ENCODE measurements at places on chromosomes 16 and 17.

DNA sequence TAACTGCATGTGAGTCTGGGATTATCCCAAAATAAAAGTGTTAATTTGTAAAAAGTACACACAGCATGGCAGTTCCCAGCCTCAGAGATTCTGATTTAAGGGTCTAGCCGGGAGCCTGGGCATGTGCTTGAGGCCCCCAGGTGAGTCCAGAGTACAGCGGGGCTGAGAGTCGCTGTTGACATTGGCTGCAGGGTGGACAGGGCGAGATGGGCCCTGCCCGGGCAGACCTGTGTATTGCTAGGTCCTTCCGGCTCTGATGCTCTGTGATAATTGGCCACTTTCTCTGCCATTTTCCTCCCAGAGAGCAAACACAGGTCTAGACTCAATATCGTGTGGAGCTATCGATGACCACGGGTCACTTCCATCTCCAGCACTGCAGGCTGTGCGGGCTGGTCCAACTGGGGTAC, 73.6 kb downstream of the ABCC6 start:
- DNase-seq: no peak

DNA sequence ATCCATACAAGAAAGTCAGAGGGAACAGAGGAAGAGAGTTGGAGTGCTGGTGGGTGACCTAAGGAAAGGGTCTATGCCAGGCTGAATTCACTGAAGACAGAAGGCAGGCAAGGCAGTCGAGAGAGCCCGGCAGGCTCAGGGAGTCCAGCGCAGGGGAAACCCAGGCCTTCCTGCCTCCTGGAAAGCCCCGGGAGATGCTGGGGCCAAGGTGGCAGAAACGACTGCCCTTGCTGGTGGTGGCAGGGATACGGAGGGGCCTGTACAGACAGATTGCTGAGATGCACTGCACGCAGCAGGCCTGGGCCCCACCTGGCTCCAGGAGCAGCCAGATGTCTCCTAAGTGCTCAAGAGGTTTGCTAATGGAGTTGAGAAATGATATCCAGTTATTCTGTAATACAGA, 59.8 kb downstream of the GTF3C1 start:
- no peak for DNase-seq

DNA sequence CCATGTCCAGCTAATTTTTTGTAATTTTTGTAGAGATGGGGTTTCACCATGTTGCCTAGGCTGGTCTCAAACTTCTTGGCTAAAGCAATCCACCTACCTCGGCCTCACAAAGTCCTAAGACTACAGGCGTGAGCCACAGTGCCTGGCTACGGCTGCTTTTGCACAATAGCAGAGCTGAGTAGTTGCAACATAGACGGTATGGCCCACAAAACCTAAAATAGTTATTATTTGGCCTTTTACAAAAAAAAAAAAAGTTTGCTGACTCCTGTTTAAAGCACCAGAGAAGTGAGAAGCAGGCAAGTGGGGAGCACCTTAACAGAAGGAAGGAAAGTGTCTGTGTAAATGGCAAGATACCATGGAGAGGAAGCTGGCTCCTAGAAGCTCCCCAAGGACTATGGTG, 5.3 kb upstream of the HSF5 start:
- DNase-seq: no peak

DNA sequence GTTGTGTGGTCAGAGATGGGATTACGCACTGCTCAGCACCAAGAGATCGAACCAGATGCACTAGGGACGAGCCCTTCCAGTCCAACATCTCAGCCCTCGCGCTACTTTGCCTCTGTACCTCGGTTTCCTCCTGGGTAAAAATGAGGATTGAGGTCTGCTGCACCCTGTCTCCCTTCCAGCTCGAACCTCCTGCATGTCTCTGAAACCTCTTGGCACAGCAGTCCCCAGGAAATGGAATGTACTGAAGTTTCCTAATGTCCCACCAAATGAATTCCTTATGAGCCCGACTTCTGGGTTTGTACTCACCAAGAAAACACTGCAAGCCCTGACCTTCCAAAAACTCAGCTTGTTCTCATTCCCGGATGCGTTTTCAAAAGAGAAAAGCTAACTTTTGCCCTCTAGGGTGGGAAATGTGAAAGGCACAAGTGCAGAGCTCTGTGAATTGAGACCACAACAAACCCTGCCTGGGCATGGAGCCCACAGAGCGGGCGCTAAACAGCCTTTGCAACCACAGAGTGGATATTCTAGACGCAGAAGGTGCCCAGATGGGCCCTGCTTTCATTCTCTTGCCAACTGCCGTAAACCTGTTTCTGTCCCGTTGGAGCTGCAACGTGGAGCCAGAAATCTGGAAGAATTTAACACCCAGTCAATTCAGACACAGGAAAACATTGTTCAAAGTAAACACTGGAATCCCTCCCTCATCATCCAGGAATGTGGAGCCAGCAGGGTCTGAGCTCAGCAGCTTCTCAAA, 10.3 kb downstream of the CDRT4 start:
- DNase-seq: peak; percentile 78

DNA sequence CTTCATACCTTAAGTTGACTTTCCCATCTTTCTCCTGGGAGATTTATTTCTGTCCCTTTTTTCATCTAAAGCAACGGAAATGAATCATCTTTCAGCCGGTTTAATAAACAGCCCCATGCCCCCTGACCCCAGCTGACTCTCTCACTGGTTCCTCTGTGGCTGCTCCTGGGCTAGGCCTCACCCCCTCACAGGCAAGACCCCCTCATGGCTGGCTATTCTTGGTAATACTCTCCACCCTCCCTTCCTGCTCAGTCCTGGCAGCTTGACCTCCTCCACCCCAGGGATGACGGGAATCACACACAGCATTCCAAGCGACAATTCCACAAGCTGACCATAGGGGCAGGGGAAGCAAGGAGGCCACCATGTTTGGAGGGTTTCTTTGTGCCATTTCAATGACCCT, 1.5 kb upstream of the ADAP2 start:
- no peak for DNase-seq

DNA sequence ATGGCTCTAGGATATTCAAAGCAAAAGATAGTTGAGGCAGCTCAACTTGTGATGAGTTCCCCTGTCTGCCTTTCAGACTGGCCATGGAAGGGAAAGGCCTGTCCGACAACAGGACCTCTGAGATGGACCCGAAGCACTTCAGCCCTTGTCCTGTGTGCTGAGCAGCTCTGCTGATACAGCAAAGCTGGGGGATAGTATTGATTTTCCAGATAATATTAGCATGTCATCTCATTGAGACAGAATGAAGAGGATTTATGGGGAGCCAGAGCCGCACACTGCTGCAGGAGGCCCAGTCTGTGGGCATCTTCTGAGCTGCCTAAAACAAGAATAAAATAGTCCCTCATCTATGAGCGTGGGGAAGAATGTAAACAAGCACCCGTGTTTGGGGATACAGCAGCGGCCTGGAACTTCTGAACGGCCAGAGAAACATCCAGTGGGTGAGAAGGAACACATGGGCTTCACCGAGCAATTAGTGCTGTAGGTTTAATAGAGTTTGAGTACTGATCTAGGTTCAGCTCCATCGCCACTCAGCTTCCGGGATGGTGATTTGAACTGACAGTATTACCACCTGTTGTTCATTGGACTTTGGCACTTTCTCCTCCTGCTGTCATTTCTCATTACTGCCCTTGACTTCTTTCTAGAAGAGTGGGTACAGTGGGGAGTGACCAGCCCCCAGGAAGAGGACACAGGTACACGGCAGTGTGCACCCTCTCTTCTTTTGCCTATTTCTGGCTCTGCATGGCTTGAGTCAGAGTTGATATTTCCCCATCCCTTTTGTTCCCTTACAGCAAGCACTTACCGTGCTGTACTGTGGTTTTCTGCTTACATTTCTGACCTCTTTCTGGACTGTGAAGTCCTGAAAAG, 96.5 kb upstream of the TBX2 start:
- DNase-seq: no peak

DNA sequence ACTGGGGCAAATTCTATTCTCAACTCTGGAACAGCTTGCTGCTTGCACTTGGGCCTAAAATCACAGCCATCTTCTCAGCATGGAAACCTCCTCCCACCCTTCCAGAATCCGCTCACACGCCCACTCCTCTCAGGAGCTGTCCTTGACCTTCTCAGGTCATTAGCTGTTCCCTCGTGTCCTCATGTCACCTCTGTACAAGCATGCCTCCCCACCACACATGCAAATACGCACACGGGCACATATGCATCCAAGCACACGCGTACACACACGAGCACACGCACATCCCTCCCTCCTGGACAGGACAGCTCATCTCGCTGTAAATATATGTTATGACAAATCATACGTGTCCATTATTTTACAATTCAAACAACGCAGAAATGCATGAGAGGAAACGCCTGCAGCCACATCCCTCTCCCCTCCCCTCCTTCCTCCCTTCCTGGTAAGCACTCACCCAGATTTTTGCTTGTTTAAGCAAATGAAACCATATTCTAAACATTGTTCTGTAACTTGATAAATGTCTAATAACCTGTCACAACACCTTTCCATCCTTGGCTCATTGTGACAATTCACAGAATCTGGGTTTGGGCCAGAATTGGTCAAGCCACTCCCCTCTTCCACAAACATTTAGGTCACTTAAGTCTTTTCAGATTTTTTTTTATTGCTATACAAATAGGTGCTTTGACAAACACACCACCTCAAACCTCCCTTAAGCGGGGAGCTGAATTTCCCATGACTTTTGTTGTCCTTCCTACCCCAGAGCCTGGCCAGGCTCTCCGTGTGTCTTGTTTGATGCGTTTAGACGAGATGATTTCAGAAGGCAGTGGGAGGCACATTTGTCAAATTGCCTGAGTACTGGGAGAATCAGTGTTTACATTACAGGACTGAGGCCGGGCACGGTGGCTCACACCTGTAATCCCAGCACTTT, 41.7 kb downstream of the DNAH17 start:
- no peak for DNase-seq

- DNase-seq: no peak
These were observed 560.3 kb upstream of the CDH8 start for GRCh38 chr16:62596584-62596983.

DNA sequence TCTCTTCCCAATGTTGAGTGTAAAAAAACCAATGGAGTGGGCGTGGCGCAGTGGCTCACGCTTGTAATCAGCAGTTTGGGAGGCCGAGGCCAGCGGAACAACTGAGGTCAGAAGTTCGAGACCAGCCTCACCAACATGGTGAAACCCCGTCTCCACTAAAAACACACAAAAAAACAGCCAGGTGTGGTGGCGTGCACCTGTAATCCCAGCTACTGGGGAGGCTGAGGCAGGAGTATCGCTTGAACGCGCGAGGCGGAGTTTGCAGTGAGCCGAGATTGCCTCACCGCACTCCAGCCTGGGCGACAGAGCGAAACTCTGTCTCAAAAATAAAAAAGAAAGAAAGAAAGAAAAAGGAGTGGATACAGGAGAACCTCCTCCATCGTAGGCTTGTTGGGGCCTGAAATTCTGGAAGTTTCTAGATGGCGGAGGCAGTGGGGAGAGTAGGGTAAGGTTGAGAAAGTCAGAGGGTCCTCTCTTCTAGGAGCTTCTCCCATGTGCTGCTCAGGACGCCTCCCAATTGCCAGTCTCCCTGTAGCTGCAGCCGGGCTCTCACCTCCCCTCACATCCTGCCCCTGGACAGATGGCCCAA, 709 bp upstream of the ZNF764 start:
- no peak for DNase-seq
